NCI-H774 (cell line): ENCODE measurements at places on chromosomes 4 and X.

DNA sequence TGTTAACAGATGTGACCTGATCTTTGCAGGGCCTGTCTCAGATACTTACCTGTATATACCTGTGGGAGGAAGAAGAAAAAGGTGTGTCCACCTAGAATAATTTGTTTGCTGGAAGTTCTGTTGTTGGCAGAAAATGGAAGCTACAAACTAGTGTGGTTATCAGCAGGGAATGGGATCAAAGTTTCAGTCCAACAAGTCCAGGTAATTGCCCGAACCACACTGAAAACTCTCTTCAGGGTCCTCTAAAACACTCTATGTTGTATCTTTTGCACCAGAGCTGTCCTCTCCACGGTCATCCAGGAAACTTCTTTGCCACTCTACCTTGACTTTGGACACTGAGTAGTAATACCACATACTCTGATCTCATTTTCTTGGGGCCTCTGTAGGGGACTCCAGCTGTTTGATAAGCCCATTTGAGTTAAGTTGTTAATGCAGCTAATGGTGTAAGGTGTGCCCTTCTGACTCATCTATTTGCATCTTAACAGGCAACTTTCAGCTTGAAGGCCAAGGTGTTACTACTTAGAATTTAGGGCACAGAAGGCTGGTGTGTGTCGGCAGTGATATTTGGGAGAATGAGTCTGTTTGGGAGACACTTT, 38.7 kb upstream of the GATB start:
- no peak for DNase-seq

DNA sequence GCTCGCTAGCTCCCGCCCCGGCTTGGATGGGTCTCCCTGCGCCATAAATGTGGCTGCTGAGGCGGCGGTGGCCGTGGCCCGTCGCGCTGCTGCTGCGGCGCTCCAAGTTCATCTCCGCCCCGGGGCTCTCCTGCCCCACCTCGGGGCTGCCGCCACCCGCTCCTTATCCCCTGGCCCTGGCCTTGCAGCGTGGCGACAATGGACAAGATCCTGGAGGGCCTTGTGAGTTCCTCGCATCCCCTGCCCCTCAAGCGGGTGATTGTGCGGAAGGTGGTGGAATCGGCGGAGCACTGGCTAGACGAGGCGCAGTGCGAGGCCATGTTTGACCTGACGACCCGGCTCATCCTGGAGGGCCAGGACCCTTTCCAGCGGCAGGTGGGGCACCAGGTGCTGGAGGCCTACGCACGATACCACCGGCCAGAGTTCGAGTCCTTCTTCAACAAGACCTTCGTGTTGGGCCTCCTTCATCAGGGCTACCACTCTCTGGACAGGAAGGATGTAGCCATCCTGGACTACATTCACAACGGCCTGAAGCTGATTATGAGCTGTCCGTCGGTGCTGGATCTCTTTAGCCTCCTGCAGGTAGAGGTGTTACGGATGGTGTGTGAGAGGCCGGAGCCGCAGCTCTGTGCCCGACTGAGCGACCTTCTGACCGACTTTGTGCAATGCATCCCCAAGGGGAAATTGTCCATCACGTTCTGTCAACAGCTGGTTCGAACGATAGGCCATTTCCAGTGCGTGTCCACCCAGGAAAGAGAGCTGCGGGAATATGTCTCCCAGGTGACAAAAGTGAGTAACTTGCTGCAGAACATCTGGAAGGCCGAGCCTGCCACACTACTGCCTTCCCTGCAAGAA, 763 bp downstream of the USP38 start:
- no peak for DNase-seq

- no peak for DNase-seq
Observed at GRCh38 chr4:15659768-15660570, 4.8 kb upstream of the FBXL5 start.

GRCh38 chrX:115452251-115452650, 108.7 kb upstream of the PLS3 start:
- DNase-seq, result no peak

GRCh38 chrX:150833454-150834056, 64.9 kb downstream of the CD99L2 start:
- DNase-seq, result no peak

- no peak for DNase-seq
Observed at GRCh38 chrX:70901465-70901864, 7.0 kb downstream of the TEX11 start.

- no peak for DNase-seq
Observed at GRCh38 chrX:119087121-119087520, 14.3 kb downstream of the CT47C1 start.

DNA sequence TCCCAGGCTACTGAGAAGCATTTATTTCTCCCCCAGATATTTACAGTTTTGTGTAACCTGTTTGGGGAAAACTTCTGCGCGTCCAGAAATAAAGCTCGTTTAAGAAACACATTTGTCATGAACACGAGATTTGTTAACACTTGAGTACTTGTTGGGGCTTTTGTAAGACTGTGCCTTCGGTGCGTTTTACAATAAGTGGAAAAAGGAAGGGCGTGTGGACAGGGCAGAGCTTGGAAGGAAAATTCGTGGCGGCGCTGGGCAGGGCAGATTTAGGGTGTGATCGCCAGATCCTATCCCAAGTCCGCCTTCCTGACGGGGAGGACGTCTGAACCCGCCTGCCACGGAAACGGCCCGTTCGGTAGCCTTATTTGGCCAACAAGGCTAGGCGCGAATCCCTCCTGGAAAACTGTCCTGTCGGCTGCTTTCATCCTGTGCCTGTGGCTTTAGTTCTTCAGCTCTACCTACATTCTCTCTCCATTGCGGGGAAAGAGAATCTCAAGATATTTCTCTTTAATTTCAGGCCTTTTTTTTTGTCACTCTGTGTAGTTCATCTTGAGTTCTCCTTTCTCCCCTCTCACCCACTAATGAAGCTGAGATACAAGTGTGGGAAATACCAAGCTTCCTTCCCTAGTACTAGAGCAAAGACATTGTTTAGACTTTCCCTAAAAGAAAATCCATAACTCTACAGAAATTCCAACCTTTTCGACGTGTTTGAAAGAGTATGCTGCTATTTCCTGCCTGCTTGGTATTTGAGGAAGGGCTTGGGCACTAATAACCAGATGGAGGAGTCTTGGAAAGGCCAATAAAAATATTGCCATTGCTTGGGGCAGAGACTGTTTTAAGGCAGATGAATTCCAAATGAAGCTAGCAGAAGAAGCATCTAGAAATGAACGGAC, 982 bp downstream of the PDLIM5 start:
- DNase-seq, result no peak

DNA sequence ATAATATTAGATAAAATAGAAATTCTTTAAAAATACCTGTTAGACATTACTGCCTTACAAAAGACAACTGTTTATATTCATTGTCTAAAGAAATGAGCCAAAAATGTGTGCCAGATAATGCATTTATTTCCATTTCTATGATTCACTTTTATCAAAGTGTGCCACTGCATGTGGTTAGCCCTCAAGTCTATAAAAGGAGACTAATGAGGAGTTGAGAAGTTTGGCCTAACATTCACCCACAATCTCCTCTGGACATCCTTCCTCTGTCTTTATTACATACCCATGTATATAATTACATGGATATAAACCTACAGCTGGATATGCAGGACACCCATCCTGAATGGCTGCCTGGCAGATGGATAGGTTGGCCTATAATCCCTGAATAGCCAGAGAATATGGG, 42.6 kb upstream of the PDE5A start:
- DNase-seq, result no peak

- peak; percentile 27 for DNase-seq
Observed at GRCh38 chr4:137124278-137124932, 407.9 kb downstream of the PCDH18 start.

GRCh38 chr4:98522636-98523395, 135.6 kb downstream of the TSPAN5 start:
- no peak for DNase-seq

DNA sequence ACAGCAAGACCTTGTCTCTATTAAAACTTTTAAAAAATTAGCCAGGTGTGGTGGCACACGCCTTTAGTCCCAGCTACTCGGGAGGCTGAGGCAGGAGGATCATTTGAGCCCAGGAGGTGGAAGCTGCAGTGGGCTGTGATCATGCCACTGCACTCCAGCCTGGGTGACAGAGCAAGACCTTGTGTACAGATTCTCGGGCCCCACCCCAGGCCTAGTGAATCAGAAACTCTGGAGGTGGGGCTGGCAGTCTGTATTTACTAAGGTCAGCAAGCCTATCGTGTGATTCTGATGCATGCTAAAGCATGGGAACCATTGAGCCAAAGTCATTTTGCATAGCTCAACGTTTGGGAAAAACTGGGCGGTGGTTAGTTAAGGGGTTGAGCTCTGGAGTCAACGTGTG, 3.5 kb downstream of the S100G start:
- DNase-seq, result no peak

- DNase-seq, result no peak
Observed at GRCh38 chrX:17984415-17984814, 123.3 kb upstream of the RAI2 start.

- DNase-seq, result no peak
Observed at GRCh38 chrX:27890611-27891010, 82.8 kb downstream of the MAGEB10 start.

DNA sequence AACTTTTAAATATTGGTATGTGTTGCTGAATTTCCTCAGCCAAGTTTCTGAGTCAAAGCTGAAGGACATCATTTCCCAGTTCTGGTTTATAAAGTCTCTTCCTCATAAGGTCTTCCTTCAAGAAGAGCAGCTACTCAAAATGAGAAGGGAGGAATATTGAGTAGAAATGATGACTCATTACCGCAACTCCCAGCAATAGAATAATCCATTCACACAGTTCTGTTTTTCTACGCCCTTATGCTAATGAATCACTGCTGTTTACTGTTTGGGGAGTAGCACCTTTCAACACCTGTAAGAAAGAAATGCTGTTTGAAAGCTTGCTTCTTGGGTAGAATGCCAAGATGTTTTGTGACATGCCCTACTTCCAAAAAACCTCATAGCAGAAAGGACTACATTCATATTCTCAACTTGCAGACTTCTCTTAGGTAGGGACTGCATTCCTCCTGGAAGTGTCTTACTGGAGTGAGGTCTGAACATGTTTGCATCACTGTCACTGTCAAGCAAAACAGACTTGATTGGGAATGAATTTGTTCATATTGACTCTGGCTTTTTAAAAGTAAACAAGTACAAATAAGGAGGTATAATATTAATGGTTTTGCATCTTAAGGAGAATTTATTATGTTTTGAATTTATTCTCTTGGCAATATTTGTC, 147.2 kb upstream of the BANK1 start:
- DNase-seq, result no peak
